Activated gamma-delta T cell (primary cell): ENCODE measurements at places on chromosomes 2 and 18.

DNA sequence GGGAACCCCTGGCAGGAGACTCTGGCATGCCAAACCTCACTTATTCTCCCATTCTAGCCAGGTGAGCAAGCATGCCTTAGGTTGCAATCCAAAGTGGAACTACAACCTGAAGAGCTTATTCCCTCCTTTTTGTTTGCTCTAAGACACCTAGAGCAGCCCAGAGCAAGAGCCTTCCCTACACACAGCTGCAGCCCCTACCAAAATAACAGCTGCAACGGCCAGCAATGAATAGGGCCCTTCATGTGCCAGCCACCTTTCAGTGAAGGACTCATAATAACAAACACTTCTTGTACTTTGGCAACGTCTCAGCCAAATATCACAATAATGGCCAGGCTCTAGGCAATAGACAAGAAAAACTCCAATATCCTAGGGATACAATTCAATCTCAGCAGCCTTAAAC, 178.7 kb downstream of the ALK start:
- no peak for DNase-seq

GRCh38 chr2:218748741-218749441, 33.1 kb upstream of the CYP27A1 start:
- DNase-seq: no peak

DNA sequence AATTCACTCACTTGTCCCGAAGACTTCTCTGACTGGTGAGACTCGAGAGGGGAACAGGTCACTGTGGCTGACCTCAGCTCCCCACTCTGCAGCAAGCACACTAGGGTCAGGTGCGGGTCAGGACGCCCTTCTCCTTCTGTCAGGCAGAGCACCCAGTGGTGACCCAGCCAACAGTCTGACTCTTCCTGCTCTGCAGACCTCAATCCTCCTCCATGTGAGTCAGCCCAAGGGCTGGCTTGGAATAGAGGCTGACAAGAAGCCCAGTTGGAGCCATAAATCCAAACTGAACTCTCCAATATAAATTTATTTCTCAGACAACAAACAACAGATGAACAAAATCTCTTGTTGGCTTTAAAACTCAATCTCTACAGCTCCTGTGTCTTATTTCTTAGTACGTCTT, 253.1 kb downstream of the SH3BP4 start:
- DNase-seq: no peak

GRCh38 chr2:240437551-240437860, 2.0 kb downstream of the GPC1 start:
- no peak for DNase-seq

DNA sequence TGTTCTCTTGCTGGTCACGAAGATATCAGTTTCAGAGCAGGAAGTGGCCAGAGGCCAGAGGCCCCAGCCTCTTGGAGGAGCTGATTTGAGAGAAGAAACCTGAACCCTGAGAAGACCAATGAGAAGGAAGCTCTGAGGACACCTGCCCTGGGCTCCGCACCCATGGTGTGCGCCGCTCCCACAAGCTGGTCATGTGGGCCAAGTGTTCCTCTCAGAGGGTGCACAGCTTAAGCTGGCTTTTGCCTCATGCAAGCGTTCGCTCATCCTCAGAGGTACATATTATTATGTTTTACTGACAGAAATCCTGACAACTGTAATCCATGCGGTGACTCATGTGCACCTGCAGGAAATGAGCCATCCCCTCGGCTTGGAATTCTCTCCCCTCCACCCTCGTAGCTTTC, 316.1 kb upstream of the MYT1L start:
- no peak for DNase-seq

DNA sequence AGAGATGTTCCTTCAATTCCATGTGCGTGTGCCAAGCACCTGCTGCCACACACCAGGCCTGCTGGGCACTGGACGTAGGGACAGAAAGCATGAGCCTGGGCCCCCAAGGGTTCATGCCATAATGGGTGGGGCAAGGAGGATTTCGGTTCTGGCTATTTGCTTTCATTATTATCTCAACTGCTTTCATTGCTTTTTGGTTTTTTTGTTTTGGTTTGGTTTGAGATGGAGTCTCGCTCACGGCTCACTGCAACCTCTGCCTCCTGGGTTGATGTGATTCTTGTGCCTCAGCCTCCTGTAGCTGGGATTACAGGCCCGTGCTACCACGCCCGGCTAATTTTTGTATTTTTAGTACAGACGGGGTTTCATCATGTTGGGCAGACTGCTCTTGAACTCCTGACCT, 57.2 kb downstream of the SF3B1 start:
- no peak for DNase-seq

DNA sequence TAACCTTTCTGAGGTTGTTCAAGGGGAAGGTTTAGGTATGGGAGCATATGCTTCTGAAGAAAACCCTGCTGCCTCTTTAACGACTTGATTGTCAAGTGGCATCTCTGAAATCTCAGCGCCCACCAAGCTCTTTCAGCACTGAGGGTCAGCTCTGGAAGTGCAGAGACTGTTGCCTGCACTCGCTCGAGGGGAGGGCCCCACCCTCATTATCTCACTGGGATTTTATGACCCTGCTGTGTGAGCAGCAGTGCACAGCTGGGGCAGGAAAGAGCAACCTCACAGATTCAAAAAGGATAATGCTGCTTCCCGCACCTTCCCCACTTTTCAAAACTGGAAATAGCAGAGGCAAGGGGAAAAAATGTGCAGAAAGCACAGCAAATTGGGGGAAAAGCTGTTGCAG, 56.9 kb upstream of the SPRED2 start:
- no peak for DNase-seq

- DNase-seq: no peak
Measured at GRCh38 chr18:63107171-63107845, 212.3 kb downstream of the BCL2 start.
